ENCODE measurements at places on chromosomes 7 and 10.

GRCh38 chr10:4650582-4650981 is 175.4 kb upstream of the AKR1E2 start:
- ATAC-seq: peak; percentile 48
- no peaks in the 10 kb centered on the region for H3K36me3 ChIP-seq
- H3K27me3 ChIP-seq: no peaks in the 10 kb centered on the region
- peaks cover 5% of the 10 kb centered on the region for H3K4me1 ChIP-seq
- H3K4me3 ChIP-seq: no peak overlapping the region

GRCh38 chr7:85554236-85555178 is 367.7 kb upstream of the SEMA3D start:
- H3K4me1 ChIP-seq: no peaks in the 10 kb centered on the region
- no peak for ATAC-seq
- H3K27ac ChIP-seq: no peak overlapping the region

DNA sequence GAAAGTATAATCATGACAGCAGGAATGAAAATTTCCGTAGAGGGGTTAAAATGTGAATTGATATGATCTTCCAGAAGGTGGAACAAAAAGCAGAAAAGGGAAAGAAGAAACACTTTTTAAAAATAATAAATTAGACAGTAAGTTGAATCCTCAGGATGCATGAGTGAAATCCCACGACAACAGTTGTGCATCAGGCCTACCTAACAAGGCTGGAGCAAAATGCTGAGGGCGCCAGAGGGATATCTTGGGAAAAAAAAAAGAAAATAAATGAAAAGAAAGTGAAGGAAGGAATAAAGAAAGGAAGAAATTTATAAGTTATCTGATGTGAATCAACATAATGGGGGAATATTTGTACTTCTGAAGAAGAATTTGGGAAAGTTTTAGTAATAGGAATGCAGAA is 13.0 kb upstream of the HUS1 start:
- peaks cover 5% of the 10 kb centered on the region for H3K4me1 ChIP-seq
- H3K27ac ChIP-seq: no peak overlapping the region
- no peak overlapping the region for H3K4me3 ChIP-seq
- no peaks in the 10 kb centered on the region for H3K27me3 ChIP-seq

GRCh38 chr10:11396311-11396955 is 215.0 kb downstream of the USP6NL start:
- no peak overlapping the region for H3K4me3 ChIP-seq
- H3K27me3 ChIP-seq: no peaks in the 10 kb centered on the region
- ATAC-seq: no peak
- no peak overlapping the region for H3K27ac ChIP-seq
- H3K4me1 ChIP-seq: no peaks in the 10 kb centered on the region
- H3K36me3 ChIP-seq: no peaks in the 10 kb centered on the region

- no peaks in the 10 kb centered on the region for H3K4me1 ChIP-seq
- ATAC-seq: no peak
- no peaks in the 10 kb centered on the region for H3K27me3 ChIP-seq
- H3K4me3 ChIP-seq: no peak overlapping the region
- H3K27ac ChIP-seq: no peak overlapping the region
These were observed 699.9 kb downstream of the INHBA start for GRCh38 chr7:41002741-41003610.

DNA sequence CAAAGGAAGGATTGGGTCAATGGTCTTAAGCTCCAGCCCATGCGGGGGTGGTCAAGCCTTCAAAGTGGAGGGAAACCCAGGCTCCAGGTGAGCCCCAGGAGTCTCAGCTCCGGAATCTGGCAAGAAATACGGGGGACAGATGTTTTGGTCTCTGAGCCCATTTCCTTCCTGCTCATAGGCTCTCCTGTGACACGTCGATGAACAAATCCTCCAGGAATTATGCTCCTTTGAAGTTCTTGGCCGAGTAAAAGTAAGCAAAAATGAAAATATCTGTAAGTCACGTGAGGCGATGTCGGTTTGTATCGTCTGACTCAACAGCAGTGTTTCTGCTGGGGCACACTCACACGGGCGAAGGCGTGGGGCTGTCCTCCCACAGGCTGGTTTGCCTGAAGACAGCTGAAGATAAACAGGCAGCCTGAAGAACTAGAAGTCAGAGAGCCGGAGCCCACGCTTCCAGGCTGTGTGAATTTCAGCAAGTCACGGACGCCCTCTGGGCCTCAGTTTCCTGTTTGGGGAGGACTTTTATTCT is 52.6 kb upstream of the SMNDC1 start:
- H3K4me1 ChIP-seq: no peaks in the 10 kb centered on the region
- no peaks in the 10 kb centered on the region for H3K36me3 ChIP-seq
- H3K27ac ChIP-seq: peak overlapping the region; percentile 53
- H3K27me3 ChIP-seq: no peaks in the 10 kb centered on the region
- H3K4me3 ChIP-seq: no peak overlapping the region
